ENCODE measurements at places on chromosomes 7 and 10.

GRCh38 chr10:119980956-119981750, 88.6 kb downstream of the SEC23IP start:
- no peak for DNase-seq

DNA sequence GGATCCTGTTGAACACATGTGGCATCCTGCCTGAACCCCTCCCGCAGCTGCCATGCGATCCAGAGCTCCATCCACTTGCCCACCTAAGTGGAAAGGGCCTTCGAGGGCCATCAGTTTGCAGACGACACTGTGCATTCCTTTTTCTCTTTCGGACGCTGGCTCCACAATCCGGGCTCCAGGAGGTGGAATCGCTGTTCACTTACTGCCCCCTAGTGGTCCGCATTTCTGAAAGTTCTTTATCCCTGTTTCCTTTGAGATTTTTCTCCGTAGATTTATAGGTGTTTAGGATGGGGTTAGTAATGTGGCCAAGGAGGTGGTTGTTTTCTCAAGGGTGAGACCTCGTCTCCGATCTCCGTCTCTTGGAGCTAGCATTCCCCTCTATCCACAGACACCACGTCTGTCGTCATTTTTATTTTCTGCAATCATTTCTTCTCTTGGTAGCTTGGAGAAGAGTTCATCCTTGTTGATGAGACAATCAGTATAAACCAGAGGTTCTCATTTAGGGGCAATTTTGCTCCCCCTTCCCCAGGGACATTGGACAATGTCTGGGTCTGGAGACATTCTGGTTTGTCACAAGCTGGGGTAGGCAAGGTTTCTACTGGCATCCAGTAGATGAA, 204.6 kb downstream of the ARHGAP21 start:
- DNase-seq = peak; percentile 15

GRCh38 chr7:9026121-9026520, 592.7 kb downstream of the NXPH1 start:
- DNase-seq = no peak

DNA sequence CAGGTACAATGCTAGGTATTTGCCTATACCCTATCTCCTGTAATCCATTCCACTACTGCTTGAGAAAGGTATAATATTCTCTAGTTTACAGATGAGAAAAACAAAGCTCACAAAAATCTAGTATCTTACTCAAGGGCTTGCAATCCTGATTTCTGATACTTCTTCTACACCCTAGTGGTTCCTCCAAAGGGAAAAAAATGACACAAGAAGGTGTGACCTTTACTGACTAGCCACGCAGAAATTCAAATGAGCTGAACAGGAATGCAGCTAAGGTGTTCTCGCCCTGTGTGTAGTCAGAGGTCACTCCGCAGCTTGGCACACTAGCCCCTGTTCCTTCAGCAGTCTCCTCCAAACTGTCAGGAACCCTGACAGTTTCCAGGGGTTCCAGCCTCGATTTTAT, 59.5 kb upstream of the TM9SF3 start:
- no peak for DNase-seq

GRCh38 chr7:64651203-64651602, 14.7 kb upstream of the ZNF107 start:
- no peak for DNase-seq

GRCh38 chr10:122492999-122493481, 31.7 kb downstream of the HTRA1 start:
- DNase-seq = no peak

DNA sequence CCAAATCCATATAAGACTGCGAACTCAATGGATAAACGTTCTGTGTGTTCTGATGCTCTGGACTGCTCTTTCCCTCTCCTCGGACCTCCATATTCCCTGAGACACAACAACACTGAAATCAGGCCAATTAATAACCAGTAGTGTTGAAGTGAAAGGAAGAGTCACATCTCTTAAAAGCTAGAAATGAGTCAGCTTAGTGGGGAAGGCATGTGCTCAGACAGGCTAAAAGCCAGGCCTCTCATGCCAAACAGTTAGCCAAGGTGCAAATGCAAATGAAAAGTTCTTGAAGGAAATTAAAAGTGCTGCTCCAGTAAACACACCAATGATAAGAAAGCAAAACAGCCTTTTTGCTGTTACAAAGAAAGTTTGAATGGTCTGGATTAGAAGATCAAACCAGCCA, 29.3 kb downstream of the TNS3 start:
- no peak for DNase-seq

- no peak for DNase-seq
Observed at GRCh38 chr10:131845505-131846239, 55.1 kb upstream of the PPP2R2D start.

DNA sequence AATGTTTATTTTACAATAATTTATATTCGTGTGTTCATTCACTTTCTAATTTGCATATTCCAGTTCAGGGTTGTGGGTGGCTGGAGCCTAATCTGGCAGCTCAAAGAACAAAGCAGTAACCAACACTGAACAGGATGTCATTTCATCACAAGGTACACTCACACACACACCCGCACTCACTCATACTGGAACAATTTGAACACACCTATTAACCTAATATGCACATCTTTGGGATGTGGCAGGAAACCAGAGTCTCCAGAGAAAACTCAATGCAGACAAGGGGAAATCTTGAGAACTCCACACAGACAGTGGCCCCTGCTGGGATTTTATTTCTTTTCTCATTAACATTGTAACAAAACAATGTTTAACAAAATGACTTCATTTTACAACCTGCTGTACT, 97.4 kb downstream of the TWIST1 start:
- DNase-seq = no peak

- no peak for DNase-seq
Observed at GRCh38 chr7:133477791-133478190, 224.9 kb downstream of the EXOC4 start.

- DNase-seq = no peak
Observed at GRCh38 chr10:97356318-97356914, 21.9 kb upstream of the FRAT2 start.

- DNase-seq = no peak
Observed at GRCh38 chr7:55121249-55121648, 102.4 kb downstream of the EGFR start.

DNA sequence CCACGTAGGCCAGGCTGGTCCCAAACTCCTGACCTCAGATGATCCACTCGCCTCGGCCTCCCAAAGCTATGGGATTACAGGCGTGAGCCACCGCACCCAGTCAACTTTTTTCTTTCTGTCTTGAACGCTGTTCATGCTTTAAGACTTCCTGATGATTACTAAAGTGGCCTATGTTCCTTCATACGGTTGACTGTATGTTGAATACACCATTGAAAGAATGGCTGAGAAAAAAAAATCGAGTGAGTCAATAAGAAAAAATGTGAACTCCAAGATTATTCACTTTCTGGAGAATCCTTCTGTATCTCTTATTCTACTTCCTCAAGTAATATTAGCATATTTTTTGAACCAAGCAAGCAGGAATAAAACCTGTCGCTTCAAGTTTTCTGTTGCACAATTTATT, 955.0 kb downstream of the GATA3 start:
- no peak for DNase-seq

DNA sequence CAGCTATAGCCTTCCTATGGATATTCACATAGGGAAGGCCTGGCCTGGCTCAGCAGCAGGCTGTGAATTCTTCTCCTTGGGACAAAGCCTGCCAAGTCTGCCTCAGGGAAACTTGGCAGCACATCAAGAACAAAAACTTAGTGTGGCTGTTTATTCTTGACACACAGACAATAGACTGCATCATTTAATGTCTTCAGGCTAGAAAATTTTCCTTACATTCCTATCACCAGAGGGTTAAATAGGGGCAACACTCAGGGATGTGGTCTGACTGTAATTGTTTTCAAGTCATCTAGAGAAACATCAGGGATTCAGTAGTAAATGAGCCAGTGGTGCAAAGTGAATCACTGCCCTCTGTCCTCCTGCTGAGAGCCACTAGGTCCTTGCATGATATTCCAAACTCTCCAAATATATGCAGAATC, 137.3 kb downstream of the SEMA3C start:
- no peak for DNase-seq

DNA sequence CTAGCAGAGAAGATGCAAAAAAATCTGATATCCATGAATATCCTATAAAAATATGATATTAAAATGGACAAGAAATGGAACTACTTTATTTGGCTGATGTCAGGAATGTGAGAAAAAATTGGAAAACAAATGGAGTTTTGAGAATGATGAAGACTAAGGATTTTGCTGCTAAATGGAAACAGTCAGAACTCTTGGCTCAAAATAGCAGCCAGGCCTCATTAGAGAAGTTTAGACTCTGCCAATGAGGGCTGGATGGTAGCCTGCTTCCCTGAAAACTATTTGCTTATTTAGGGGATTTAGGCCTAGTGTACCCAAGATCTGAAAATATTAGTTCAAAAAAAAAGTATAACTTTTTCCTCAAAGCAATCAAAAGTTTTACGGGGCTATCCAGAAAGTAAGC, 458.5 kb downstream of the TFEC start:
- no peak for DNase-seq

- DNase-seq = no peak
Observed at GRCh38 chr7:27608776-27609495, 53.7 kb downstream of the HIBADH start.

GRCh38 chr10:131982796-131983195, 1.1 kb upstream of the BNIP3 start:
- DNase-seq = no peak

DNA sequence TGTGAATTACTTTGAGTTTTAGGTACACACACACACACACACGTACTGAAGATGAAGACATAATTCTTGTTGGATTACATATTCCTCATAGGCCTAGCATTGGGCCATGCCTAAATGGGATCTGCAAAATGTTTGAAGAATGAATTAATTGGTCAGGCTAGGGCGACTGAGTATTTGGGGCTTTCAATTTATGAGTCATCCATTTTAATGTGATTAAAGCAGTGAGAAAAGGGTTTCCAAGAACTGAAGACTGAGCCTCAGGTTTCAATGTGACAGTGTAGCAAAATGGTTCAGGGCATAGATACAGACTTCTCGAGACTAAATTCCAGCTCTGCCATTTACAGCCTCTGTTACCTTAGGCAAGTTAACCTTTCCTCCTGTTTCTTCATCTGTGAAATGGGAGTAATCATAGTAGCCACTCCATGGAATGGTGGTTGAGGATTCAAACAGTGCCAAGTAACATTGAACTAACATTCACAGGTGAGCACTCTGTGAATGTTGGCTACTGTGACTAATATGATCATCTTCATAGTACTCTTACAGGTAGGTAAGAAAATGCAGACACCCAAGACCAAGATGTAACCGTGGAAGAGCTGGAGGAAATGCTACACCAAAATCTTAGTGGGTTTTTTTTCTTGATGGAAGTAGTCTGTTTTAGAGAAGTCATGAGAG, 7.6 kb downstream of the BPGM start:
- DNase-seq = no peak

DNA sequence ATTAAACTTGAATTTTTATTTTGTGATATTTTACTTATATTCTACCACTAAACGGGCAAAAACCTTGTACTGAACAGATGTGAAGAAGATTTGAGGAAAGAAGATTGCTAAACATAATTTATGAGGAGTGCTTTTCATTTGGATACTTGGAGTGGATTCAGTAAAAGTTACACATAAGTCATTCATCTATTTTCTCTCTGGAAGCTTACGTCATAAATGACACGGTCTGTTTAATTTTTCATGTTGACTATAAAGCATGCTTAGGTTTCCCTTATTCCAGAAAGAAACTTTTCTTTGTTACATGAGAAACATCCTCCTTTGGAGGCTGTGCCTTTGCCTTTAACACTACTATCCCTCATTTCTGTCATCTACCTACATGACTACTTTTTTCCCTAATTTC, 53.9 kb downstream of the TFEC start:
- no peak for DNase-seq

DNA sequence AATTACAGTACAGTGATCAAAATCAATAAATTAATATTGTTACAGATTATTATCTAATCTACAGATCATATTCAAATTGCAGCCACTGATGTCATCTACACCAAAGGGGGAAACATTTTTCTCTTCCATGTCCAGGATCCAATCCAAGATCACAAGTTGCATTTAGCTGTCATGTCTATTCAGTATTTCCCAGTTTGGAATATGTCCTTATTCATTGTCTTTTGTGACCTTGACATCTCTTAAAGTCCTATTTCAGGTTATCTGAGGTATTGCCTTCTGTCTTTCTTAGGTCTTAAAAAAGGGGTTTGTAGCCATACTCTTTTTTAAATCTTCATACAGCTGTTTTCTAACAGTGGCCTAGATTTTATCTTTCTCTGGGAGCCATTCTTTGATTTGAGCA, 93.3 kb downstream of the MLLT10 start:
- DNase-seq = no peak

GRCh38 chr7:6554848-6555247, 3.6 kb upstream of the GRID2IP start:
- DNase-seq = no peak

DNA sequence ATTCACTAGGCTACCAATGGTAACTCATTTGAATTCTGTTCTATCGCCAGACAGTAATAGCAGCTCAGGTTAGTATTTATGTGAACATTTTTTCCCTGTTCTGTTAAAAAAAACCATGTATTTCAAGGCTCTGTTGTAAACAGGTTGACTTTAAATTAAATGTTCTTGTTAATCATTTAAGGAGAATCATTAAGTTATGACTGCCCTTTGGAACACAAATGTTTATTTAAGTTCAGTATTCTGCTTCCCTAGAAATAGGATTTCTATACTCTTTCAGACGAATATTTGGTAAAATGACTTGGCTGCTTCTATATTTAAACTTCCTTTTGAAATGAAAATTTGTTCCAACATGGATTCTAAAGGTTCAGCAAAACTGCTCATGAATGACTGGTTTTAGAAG, 13.1 kb upstream of the CROT start:
- DNase-seq = no peak

DNA sequence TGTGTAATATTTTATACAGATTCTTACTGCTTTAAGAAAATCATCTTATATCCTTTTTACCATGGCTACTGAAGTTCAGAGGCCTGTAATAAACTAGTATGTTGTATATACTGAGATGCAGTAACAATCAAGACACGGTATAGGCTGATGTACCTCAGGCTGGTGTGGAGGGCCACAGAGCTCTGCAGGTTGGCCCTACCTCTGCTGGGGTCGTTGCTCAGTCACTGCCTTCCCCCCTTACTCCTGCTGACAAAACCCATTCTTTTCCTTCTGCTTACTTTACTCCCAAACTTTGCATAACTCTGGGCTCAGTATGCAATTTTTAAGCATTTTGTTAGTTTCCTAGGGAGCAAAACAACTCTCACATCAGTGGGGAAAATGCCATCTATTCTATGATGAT, 200.1 kb upstream of the FOXP2 start:
- no peak for DNase-seq
